ENCODE measurements at places on chromosomes 1 and 21.

GRCh38 chr1:111921948-111922347, 67.5 kb downstream of the KCND3 start:
- no peak for DNase-seq

DNA sequence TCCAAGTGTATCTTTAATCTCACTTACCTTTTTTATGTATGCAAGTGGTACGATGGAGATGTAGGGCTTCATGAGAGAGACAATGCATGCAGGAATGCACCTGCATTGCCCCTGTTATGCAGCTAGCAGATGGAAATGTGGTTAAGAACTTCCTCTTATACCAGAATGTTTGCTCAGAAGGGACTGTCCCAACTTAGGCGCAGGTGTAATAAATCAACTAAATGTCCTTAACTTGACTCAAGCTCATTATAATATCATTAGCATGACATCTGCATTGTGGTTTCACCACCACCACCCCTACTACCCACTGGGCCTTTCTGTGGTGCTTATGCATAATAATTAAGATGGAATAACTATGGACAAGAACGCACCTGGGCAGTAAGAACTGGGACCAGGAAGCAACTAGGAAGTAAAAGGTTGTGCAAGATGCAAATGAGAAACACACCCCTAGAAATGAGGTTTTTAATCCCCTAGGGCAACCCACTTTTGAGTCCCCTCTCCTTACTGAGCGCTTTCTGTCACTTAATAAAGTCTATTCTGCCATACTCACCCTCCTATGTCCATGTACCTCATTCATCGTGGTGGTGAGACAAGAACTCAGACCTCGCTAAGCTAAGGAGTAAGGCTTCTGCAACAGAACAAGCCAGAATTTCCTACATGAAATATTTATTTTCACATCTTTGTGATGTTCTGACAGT, 1103.3 kb upstream of the B3GALT2 start:
- no peak for DNase-seq

DNA sequence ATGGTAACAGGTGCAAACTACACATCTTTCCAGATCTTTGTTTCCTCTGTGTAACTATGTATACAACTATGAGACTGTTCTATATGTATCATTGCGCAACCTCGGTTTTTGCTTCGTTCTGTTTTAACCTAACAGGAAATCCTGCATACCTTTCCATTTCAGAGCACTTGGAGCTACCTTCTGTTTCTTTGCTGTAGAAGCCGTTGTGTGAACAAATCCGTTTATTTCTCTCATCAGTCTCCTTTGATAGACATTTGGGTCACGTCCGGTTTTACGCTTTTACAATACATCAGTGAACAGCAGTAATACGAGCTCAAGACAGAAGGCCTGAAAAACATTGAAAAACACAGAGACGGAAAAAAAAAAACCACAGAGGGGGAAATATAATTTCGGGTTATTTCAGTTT, 10.5 kb downstream of the ATP5IF1 start:
- peak; percentile 14 for DNase-seq

- no peak for DNase-seq
These were observed 3.9 kb upstream of the CD1C start for GRCh38 chr1:158285756-158286241.

DNA sequence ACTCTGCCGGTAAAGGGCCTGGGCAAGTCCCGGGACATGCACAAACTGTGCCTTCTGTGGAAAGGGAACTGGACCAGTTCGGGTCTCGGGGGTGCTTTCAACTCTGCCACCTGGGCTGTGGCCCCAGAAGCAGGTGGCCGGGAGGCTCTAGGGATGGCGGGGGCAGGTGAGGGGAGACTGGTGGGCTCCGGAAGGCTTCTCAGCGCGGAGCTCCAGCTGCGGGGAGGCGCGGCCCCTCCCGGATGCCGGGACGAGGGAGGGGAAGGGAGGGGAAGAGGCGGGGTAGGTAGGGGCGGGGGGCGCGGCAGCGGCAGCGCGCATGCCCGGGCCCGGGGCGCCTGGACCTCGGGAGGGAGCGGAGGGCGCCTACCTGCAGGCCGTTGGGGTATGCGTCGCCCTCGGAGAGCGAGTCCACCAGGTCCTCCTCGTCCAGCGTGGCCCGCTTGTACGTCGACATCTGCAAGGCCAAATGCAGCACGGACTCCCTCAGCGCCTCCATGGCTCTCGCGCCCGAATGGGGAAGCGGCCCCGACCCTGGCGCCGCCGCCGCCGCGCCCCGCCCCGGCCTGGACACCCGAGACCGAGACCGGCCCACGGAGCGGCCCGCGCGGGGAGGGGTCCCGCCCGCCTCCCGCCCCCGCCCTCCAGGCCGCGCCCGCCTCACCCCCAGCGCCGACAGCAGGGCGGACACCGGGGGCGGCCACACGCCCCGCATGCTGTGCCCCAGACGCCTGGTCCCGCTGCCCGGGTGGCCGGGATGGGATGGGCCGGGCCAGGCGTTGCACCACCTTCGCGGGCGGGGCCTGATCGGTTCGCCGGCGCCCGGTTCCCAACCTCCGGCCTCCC, at the start of gene ECE1:
ECE1 (minus strand) TSS at position 764 of the 846 bp plus-strand sequence; CDS start at position 715, 49 bp downstream.
- peak; percentile 27 for DNase-seq

- DNase-seq: peak; percentile 38
These were observed 208.1 kb downstream of the PATJ start for GRCh38 chr1:61950418-61950817.

DNA sequence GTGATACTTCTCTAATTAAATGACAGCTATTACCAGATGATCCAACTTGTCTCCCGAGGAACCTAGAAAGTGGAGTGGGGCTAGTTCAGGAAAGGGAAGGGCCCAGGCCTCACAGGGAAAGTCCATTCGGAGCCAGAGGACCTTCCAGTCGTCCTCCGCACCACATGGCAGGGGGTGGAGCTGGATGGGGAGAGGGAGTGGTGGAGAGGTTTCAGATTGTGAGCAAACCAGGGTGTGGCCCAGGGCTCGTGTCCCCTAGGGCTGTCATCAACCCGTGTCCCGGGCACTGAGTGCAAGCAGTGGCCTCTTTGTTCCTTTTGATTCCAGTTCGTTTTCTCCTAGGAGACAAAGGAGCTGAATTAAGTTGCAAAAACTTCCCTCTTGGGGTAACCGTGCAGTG, 114.9 kb downstream of the HUNK start:
- DNase-seq: no peak
